ENCODE measurements at places on chromosomes 2 and 18.

GRCh38 chr2:99812426-99812825, 322.6 kb upstream of the REV1 start:
- no peak for DNase-seq

GRCh38 chr2:42102024-42102590, 54.3 kb downstream of the PKDCC start:
- no peak for DNase-seq

DNA sequence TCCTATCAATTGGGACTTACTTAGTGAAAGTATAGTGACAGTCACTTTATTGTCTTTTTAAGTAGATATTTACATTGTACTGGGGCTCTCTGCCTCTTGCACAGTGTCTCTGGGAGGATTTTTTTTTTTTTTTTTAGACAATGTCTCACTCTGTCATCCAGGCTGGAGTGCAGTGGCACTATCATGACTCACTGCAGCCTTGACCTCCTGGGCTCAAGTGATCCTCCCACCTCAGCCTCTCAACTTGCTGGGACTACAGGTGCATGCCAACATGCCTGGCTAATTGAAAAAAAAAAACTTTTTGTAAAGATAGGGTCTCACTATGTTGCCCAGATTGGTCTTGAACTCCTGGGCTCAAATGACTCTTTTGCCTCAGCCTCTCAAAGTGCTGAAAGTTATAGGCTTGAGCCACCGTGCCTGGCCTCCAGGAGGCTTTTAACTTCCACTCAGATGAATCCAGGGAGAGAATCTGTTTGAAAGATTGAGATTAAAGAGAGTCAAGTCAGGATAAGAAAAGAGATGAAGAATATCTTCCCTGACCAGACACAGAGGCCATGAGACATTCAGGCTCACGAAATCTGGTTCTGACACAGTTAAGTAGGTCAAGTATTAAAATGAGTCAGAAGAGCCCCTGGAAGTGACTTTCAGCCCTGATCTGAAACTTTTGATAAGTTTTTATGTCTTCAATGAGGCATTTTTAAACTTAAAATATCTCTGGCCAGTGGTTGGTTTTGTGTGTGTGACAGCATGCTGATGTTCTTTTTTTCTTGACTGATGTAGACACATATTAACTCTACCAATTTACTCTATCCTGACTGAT, 18.3 kb downstream of the ARHGEF33 start:
- no peak for DNase-seq

GRCh38 chr2:23554054-23554697, 169.2 kb downstream of the KLHL29 start:
- DNase-seq = peak; percentile 46

DNA sequence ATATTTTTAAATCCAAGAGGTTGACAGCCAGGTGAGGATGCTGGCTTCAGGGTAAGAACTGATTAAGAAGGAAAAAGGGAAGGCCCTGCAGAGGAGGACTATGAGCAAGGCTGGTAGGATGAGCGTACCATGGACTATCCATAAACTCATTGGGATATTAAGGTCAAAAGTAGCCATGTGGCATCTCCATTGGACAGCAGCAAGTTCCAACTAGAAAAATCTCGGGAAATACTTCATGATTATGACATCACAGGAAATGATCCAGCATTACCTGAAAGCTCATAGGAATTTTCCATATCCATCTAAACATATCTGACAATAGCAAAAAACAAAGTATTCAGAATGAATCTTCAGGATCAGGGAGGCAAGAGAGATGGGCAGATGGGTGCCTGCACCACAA, 34.2 kb downstream of the TGFA start:
- no peak for DNase-seq

DNA sequence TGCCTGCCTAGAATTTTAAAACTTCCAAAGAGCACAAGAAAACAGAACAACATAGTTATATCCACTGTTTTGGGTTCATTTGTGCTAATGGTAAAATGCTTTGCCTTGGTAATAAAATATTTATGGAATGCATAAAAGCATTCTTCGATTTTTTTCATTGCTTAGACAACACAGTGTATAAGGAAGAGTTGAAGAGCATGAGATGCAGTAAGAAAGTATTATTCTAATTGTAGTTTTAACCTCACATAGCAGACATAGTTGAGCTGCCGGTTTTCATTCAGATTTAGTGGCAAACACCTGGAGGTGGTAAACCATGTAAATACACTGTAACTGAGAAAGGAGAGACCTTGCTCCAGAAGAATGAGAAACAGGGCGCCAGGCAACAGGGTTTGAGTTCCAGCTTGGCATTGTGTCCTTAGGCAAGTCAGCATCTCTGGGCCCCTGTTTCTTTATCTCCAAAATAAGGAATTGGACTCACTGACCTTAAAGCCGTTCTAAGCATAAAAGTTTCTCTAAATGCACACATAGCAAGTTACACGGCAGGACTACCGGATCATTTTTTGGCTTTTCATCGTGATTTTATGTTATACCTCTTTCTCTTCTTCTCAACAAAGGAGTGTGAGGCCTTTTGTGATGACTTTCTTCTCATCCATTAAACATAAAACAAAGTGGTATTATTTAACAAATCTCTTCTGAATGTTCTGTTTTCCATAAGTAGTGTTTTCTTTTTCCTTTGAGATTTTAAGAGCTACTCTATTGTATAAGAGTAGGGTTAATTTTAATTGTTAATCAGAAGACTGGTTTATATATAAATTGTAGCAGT, 7.9 kb downstream of the UGP2 start:
- DNase-seq = no peak

DNA sequence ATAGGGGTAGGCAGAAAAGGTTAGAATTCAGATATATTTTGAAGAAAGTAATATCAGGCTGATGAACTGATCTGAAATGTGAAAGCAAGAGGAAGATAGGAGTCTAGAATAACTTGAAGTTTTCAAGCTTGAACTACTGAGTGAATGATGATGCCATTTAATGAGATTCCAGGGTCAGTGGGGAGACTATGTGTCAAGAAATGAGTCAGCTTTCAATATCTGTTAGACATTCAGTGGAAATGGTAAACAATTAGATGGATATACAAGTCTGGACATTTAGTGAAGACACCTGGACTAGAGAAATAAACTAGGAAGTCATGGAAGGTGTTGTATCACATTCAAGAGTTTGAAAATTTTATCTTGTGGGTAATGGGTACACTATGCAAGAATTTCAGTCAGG, 326.9 kb downstream of the FSIP2 start:
- DNase-seq = no peak

GRCh38 chr18:23664674-23665073, 2.0 kb upstream of the ANKRD29 start:
- DNase-seq = no peak

GRCh38 chr2:168649105-168649504, 153.3 kb upstream of the NOSTRIN start:
- no peak for DNase-seq

- no peak for DNase-seq
These were observed 31.0 kb upstream of the PTH2R start for GRCh38 chr2:208375491-208376068.

GRCh38 chr2:113692698-113693428, 63.6 kb downstream of the SLC35F5 start:
- no peak for DNase-seq

DNA sequence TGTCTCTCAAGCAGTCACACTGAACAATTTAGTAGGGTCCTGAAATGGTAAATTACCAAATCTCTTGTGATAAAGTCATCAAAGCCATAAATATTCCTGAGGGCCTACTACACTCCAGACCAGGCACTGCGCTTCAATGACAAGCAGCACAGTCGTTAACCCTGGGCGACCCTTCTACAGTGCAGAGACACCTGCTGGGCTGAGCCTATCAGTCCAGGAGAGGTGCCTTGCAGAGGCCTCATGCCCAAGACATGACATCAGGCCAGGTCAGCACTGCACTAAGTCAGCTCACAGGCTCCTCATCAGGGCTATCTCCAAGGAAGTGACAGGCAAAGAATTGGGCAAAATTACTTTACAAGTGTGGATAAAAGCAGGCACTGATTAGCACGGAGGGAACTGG, 166.4 kb upstream of the EPB41L3 start:
- DNase-seq = no peak

- no peak for DNase-seq
These were observed 98.0 kb downstream of the DYM start for GRCh38 chr18:49362431-49362830.

DNA sequence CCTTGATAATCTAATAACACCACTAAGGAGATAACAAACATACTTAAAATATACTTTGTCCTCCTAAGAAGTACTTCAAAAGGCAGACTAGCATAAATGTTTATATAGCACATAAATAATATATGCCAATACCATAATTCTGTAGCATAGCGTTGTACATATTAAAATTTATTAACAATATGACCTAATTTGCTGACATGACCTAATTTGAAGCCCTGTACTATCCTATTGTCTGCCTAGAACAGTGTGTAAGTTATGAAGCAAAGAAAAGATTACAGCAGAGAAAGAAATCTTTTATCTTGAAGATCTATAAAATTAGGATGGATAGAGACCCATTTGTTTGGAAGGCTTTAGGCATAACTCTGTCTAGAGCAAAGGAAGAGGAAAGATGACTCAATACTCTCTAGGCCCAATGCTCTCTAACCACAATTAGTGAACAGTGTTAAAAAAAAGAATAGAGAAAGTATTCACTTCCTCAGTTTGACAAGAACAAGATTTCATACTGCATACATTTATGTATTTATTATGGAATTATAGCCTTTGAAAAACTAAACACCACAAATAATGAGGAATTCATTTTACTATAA, 231.3 kb downstream of the ZRANB3 start:
- no peak for DNase-seq

DNA sequence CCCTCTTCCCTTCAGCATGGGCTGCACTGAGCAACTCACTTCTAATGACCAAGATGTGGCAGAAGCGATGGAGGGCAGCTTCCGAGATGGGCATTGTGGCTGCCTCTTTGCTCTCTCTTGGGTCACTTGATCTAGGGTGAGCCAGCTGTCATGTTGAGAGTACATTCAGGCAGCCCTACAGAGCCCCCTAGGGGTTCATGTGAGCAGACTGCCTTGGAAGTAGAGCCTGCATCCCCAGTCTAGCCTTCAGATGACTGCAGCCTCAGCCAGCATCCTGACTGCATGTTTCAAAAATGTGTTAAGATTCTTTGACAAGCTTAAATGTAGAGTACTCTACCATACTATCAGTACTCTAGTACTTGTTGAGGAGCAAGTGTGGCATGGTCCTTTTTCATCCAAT, 143.9 kb downstream of the NCK2 start:
- DNase-seq = no peak

- no peak for DNase-seq
These were observed 73.5 kb upstream of the ASB18 start for GRCh38 chr2:236337465-236338325.

DNA sequence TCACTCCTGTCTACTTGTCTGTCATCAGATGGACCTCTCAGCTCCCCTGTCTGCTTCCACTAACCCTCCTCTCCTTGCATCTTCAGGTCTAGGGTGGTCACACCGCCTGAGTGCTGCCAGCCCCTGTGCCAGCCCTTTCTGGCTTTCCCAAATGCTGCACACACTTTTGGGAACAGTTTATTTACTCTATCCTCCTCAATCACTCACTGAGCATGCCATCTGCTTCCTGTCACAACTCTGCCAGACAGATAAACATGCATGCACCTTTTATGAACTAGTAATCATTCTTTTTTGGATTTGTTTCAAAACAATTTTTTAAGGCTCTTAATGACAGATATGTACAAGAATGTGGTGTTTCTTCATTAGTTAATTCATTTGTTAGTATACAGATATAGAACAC, 56.3 kb upstream of the CCDC195 start:
- DNase-seq = no peak

DNA sequence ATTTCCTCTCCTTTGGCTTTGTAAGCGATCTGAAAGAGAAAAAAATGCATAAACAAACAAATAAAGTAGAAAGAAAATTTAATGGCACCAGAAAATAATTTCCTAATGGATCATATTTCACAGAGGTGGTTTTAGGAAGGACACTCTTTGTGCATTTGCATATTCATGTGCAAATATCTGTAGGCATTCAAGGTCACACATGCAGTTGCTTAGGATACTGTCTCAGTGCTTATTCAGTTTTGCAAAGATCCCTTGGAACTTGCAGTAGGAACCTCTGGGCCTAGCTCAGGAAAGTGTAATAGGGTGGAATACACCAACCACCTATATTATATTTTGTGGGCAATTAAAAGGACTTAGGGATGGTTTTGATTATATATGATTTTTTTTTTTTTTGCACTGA, 54.3 kb downstream of the NEB start:
- DNase-seq = no peak

- DNase-seq = no peak
These were observed 55.3 kb upstream of the NABP1 start for GRCh38 chr2:191622374-191623320.

DNA sequence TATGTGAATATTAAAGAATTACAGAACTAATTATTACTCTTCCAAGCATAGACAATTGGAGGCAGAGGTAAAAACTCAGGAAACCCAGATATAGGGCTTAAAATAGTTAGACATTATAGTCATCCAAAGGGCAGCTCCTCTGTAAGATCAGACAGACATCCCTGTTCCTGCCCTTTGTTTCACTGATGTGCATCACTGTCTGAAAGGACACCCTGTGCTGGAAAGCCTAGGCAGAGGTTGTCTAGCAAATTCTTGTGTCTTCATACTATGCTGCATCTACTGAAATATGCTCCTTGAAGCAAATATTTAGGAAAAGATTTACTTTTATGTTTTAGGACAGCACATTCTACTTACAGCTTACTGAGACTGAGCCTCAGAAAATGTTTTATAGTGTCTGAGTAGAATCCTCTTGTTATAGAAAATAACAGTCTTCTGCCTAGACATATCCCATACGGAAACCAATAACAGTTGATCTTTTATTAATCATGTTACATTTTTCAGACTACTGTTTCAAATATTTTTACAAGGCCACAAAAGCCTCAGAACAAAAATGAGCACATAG, 977.3 kb upstream of the CDH2 start:
- DNase-seq = no peak

GRCh38 chr2:13106302-13106701, 389.6 kb downstream of the TRIB2 start:
- DNase-seq = no peak

DNA sequence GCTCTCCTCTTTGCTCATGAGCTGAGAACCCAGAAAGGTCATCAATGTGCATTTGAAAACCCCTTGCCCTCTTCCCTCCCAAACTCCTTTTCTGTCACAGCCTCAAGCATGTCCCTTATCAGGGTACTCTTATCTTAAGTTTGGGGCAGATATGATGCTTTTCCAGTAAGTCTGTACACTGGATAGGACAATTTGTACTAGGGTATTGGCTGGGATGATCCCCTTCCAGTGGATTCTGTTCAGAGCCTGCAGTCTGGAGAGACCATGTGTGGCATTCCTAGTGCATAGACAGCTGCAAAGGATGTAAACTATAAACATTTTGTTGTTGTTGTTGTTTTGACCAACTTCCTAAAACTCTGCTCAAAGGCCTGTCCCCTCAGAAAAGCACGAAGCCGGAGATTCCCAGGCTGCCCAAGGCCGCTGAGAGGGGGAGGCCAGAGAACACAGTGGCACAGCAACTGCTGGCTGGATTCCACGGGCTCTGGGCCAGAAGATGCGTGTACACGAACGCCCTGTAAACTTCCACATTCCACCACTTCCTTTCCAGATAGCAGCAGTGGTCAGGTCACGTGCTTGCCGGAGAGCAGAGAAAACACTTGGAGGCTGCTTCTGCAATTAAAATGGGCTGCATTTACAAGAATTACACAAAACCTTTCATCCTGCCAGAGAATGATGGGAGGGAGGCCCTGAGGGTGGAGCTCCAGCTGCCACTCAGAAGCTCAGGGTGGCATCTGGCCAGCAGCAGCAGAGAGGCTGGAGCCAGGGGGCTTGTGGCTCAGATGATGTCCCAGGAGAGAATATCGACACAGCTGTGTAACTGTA, 42.1 kb downstream of the BMP10 start:
- peak; percentile 31 for DNase-seq

GRCh38 chr2:51720826-51721225, 688.9 kb upstream of the NRXN1 start:
- no peak for DNase-seq

- DNase-seq = no peak
These were observed 14.4 kb upstream of the STON1 start for GRCh38 chr2:48515513-48515985.
